ENCODE measurements at places on chromosomes 2 and 18. TPM values are rescaled to one million over a fixed set of nuclear protein-coding genes. Genes with fewer than 3 reads are reported as not detected.

The BOK gene
- 59.7 TPM for total RNA-seq

The NTSR2 gene
- total RNA-seq, result not detected

The SELENOI gene
- 21.4 TPM for total RNA-seq

The ITPRID2 gene
- 206 TPM for total RNA-seq

The CD8B2 gene
- total RNA-seq, result not detected

The TXNDC2 gene
- total RNA-seq, result 0.33 TPM

The SLC5A7 gene
- total RNA-seq, result 1.3 TPM

Measured in upper lobe of left lung (tissue), 6 donors.